ENCODE measurements at places on chromosomes 1 and 21. TPM values are rescaled to one million over a fixed set of nuclear protein-coding genes. Genes with fewer than 3 reads are reported as not detected.

DNA sequence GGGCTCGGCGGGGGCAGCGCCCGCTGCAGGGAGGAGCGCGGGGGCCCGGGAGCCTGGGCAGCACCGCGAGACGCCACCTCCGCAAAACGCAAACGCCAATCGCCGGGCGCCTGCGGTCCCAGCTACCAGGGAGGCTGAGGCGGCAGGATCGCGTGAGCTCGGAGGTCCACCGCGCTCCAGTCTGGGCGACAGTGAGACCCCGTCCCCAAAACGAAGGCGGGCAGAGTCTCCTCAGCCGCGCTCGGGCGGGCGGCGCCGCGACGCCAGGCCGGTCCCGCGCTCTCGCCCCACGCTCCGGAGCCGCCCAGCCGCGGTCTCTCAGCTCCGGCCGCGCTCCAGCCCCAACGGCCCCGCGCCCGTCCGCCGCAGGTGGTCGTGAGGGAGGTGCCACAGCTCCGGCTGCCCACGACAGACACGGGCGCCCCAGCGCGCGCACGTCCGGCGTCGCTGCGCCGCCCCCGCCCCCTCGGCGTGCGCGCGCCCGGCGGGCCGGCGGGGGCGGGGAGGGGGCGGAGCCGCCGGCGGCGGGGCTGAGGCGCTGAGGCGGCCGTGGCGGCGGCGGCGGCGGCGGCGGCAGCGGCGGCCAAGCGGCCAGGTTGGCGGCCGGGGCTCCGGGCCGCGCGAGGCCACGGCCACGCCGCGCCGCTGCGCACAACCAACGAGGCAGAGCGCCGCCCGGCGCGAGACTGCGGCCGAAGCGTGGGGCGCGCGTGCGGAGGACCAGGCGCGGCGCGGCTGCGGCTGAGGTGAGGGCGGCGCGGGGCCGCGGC is at the start of gene ADARB1:
ADARB1 (plus strand) TSS at position 533 of the 770 bp plus-strand sequence. CDS start 97,077 bp downstream, outside the sequence.
- ATAC-seq, result peak; percentile 57

DNA sequence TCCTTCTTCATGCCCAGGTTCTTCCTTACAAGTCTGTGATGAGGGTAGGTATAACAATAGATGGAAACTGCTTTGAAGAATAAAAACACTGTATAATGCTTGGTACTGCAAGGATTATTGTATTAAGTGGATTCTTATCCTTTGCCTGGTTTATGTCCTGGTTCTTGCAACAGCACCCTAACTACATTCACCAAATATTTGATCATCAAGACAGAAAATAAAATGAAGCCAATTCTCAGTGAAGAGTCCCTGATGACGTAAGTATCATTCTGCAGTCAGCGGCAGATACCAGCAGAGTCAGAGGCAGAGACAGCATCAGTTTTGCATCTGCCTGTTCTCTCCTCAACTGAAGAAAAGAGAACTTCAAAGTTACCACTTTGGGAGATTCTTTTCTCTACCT is 19.7 kb downstream of the ARHGEF11 start:
- ATAC-seq, result no peak

PTGS2 gene
- 0.17 TPM for total RNA-seq

- ATAC-seq, result no peak
Observed at GRCh38 chr21:24188506-24188905, 1418.8 kb downstream of the MRPL39 start.

GRCh38 chr1:193926956-193927355 is 740.5 kb upstream of the B3GALT2 start:
- no peak for ATAC-seq

PROK1 gene
- total RNA-seq, result not detected

DNA sequence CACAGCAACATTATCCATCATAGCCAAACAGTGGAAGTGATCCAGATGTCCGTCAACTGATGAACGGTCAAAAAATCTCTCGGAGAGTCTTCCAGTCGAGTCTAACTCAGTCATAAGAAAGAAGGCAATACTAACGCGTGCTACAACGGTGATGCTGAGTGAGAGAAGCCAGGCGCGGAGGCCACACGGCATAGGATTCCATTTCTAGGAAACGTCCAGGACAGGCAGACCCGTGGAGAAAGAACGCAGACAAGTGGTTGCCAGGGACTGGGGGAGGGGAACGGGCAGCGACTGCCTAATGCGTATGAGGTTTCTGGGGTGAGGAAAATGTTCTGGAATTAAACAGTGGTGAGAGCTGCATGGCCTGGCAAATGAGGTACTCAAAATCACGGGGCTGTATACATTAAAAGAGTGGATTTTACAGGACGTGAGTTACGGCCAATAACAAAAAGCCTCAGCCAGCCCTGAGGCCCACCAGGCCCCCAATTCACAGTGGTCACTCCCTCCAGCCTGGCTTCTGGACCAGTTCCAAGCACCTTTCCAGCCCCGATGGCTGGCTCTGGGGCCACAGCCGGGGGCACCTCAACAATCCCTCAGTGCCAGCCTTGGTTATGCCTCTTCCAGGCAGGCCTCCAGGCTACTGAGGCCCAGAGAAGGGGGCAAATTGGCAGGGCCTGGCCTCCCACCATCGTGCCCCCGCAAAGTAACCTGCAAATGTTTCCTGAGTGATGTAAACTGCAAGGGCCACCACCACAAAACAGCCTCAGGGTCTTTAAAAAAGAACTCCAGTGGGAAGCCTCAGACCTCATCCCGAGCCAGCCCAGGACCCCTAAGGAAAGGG is 3.4 kb downstream of the WNT9A start:
- no peak for ATAC-seq

DNA sequence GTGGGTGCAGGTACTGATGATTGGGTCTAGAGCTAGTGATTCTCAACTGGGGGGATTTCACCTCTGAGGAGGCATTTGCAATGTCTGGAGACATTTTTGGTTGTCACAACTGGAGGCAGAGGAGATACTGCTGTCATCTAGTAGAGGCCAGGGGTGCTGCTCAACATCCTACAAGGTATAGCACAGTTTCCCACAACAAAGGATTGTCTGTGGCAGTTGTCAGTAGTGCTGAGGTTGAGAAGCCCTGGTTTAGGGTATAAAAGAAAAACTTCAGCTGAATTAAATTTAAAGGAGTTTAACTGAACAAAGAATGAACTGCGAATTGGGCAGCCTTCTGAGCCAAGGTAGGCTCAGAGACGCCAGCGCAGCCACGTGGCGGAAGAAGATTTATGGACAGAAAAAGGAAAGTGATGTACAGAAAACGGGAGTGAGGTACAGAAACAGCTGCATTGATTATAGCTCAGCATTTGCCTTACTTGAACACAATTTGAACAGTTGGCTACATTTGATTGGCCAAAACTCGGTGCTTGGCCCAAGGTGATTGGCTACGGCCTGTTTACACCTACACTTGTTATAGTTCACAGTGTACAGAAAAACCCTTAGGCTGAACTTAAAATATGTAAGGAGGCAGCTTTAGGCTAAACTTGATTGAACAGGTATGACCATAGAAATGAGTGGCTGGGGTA is 40.4 kb downstream of the MPZL1 start:
- peak; percentile 21 for ATAC-seq

GRCh38 chr1:12040457-12041051 is 21.3 kb downstream of the MIIP start:
- ATAC-seq, result peak; percentile 62

C1orf210 gene
- total RNA-seq, result not detected

- ATAC-seq, result no peak
Observed at GRCh38 chr21:42639646-42640152, 13.7 kb upstream of the PDE9A start.

OR10Z1 gene
- not detected for total RNA-seq

DNA sequence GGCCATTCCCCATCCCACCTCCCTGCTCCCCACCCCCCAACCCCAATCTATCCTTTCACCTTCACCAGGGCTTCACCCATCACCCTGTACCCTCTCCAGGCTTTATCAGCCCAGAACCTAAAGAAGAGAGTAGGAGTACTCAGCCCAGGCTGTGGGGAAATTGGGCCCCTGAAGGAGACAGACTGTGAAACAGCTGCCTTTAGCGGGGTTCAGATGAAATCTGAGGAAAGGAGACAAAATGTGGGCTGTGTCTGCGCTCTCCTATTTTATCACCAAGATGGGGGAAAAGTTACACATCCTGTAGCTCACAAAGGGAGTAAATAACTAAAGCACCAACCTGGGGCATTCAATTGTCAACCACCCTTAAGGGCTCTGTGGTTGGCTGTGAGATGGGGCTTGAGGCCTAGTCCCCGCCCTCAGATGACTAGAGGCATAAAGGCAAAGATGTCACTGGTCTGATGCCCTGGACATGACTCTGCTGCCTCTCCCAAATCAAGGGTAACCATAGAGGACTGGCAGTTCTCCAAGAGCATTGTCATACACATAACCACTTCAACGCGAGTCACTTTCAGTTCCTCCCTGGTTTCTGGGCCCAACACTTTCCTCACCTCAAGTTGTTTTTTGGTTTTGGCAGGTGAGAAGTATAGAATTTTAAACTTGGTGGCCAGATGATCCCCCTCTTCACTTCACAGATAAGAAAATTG is 30.0 kb downstream of the SLC27A3 start:
- ATAC-seq, result peak; percentile 98

- ATAC-seq, result no peak
Observed at GRCh38 chr1:207007352-207008033, 25.1 kb downstream of the C1orf116 start.

DNA sequence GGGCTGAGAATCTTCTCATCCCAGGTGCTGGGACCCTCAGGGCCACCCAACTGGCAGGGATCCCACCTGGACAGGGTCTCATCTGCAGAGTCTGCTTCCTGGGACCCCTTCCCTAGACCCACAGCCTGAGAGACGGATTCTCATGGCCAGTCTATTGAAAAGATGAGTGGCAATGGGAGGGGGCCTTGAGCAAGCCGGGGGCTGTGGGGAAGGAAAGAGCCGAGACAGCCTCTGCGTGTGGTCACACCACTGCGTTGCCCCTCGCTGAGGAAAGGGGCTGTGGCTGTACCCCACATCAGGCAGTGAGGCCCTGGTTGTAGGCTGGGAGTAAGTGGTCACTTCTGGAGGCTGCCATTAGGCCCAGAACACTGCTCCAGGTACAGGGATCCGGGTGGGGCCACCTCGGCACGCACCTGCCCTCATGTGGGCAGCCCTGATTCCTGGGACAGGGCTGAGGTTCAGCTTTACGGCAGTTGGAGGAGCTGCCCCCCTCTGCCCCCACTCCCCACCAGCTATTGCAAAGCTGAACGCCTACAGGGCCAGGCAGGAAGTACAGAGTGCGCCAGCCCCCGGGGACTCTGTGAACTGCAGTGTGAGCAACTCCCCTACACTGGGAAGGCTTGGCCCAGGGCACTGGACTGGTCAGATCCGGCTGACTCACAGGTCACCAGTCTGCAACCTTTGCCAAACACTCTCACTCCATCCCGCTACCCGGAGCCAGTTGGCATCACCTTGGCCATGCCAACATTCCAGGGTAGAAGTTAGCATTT is 106.9 kb downstream of the RIPK4 start:
- ATAC-seq, result no peak

FMO2 gene
- not detected for total RNA-seq

DNA sequence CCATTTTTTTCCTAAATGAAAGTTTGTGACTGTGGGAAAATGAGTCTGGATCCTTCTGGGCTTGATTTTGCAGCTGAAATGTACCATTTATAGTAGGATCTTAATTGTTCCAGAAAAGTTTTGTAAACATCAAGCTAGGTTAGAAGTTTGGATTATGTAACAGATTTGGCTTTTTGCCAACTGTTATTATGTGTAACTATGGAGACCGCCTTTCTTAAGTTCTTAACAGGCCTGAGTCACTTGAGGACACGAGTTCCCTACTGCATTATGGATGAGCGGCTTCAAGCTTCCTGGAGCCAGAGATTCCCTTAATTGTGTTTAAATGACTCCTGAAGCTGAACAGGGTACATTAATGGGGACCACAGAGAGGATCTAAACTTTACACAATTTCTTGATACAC is 22.2 kb downstream of the SLC25A33 start:
- no peak for ATAC-seq

DNA sequence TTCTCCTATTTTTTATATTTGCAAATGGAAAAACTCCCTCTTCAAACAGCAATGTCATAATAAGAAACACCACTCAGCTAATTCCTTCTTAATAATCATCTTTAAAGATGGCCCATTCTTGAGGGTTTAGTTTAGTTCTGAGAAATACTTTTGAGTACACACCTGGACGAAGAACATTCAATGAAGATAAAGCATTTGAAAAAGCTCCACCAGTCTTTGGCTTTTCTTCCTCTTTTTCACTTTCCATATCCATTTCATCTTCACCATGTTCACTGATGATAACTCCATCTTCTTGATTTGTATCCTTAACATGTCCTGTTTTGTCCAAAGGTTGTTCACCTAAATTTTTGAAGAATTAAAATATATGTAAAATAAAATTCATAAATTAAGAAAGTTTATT is 7.4 kb downstream of the PAXBP1 start:
- no peak for ATAC-seq

DNA sequence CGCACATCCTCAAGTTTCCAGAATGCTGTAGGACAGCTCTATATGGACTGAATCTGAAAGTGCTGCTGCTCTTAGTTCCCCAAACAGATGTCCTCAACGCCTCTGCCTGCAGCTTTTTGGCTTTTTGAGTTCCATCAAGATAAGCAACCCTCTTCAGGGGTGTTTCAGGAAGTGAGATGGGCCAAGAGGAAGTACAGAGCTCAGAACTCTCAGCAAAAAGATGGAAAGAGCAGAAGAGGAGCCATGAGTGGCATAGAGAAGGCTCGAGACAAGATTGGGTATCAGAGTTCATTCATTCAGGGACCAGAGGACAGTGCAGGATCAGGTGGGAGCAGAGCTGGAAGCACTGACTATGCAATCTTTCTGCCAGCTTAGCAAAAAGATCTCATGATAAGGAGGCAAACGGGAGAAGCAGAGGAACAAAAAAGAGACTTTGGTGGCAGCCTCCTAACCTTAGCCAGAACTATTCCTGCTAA is at the start of the genes ADORA3 and TMIGD3:
ADORA3 (minus strand) TSS at position 49 of the 476 bp plus-strand sequence. CDS start 279 bp downstream, outside the sequence.
TMIGD3 (minus strand) TSS at position 49 of the 476 bp plus-strand sequence. CDS start 279 bp downstream, outside the sequence.
- ATAC-seq, result no peak

DNA sequence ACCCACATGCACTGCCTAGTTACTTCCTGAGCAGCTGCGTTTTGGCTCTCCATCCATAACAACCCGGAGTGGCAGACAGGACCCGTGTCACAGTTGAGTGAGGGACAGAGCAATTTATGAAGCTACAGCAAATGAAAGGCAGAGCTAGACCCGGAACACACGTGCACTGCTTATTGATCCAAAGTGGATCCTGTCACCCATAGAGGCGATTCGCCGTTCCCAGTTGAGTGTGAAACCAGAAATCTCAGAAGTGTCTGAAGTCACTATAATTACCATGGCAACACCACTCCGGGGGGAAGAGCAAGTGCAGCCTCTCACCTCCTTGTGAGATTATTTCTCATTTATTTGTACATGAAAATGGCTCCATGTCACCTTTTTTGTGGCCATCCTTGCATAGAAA is 365.2 kb downstream of the DSCAM start:
- ATAC-seq, result no peak

- ATAC-seq, result no peak
Observed at GRCh38 chr1:231170875-231171274, 9.0 kb downstream of the TRIM67 start.
